ENCODE measurements at places on chromosomes 3 and 15.

DNA sequence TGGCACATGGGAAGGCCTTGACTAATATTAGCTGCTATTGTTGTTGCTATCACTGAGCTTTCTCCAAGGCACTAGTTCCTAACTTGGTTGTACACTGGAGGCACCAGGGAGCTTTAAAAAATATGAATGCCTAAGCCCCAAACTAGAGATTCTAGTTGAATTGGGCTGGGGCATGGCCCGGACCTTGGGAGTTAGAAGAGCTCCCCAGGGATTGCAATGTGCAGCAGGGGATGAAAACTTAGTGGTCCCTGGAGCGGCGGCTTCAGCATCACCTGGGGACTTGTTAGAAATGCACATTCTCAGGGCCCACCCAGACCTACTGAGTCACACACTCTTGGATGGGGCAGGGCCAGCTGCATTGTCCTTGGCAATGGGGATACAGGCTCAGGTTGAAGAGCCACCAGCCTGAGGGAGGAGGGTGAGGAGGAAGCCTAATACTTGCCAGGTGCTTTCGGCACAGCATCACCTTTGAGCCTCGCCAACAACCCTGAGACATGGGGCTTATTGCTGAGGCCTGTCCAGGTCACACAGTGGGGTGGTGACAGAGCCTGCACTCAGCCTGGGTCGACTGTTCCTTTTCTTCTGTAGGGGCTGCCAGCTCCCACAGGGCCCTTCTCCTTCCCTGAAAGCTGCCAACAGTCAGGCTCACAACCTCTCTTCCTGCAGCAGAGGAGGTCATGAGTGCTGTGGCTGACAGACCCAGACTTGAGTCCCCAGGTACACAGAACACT is 84.5 kb downstream of the ATP2B2 start:
- no peak for DNase-seq

- DNase-seq = no peak
Observed at GRCh38 chr15:41233367-41233771, 2.3 kb downstream of the CHP1 start.

- no peak for DNase-seq
Observed at GRCh38 chr3:61868499-61868898, 307.1 kb downstream of the PTPRG start.

- DNase-seq = no peak
Observed at GRCh38 chr3:16868513-16868912, 16.2 kb upstream of the PLCL2 start.

- DNase-seq = no peak
Observed at GRCh38 chr3:192879346-192880031, 38.2 kb downstream of the MB21D2 start.

DNA sequence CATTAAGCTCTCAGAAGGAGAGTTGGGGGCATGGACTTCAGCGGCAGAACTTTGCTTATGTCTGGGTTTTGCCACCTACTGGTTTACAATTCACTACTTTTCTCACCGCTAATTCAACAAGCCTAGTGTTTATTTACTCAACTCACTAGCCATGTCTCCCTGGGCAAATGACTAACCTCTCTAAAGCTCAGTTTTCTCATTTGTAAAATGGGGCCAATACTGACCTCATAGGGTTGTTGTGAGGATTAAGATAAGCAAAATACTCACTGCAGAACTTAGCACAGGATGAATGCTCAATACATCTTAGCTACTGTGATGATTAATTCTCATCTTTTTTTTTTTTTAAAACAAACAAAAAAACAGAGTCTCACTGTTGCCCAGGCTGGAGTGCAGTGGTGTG is 106.3 kb downstream of the CADPS start:
- no peak for DNase-seq

DNA sequence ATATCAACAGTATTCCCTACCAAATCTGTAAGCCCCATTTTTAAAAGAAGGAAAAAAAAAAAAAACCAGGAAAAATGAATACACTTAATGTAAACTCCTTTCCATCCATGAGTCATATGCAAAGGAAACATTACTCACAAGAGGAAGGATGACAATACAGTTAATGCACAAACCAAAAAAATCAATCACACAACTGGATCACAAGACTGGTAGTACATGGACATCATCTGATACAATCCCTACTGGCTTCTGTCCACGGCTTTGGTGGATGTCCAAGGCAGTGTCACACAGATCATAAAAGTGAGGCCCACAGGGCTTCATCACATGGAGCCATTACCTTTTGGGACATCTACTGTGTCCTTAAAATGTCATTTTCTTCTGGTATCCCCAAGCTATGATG is 44.0 kb downstream of the SUCLG2 start:
- no peak for DNase-seq

GRCh38 chr3:15681668-15682067 is 80.1 kb downstream of the BTD start:
- no peak for DNase-seq

GRCh38 chr15:87591582-87591981 is 665.0 kb downstream of the NTRK3 start:
- DNase-seq = no peak

DNA sequence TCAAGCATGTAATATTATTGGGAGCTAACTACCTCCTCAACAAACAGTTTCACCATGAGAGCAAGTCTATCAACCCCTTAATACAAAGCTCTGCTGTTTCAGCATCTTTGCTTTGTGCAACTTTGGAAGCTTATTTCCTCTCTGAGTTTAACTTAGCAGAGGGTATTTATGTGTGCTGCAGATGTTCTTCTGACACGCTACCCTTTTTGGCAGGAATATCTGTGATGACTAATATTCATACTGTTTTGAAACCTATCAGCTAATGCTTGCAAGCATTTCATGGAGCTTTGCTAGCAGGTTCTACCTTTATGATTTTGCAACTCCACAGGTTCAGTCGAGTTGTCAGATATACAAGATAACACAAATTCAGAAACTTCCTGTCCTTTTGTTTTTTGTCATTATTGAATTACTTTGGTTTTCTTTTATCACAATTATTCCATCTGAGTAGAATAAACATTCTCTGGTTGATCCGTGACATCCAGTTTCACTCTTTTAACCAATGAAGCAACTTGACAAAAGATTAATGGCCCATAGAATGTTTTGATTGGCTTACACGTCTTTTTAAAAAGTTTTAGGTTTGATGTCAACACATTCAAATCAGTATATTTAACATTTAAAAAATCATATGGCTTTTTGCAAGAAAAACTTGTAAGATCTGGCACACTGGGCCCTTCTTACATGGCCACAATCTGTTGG is 1.7 kb upstream of the SLC9A9 start:
- no peak for DNase-seq

DNA sequence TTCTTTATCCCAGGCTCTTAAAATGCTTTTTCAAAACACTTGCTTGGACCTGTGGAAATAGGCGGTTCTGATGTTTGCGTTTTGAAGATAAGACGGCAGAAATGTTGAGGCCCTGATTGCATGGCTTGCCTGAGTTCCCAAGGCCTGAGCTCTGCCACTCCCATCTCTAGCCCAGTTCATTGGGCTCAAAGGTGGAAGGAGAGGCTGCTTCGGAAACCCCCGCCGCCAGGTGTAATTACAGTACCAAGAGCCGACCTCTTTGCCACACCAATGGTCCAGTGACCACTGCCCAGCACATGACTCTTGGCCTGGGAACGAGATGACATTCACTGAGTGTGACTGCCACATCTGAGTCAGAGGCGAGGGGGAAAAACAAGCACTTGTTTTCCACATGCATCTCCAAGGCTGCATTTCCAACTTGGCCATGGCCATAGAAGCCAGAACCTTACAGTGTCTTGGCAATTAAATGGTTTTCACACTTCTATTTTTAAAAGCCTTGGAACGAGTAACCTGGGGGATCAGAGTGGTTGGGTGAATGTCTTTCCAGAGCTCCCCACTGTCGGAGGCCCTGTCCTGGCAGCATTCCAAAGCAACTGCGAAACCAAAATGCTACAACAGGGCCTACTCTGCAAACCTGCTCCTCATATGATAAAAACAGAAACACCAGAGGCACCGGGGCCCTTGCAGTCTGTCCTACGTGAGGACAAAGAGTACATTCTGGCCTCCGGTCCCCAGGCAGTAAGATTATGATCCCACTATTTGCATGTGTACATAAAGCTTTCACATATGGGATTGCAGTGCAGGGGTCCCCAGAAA is 63.8 kb upstream of the CGNL1 start:
- no peak for DNase-seq

DNA sequence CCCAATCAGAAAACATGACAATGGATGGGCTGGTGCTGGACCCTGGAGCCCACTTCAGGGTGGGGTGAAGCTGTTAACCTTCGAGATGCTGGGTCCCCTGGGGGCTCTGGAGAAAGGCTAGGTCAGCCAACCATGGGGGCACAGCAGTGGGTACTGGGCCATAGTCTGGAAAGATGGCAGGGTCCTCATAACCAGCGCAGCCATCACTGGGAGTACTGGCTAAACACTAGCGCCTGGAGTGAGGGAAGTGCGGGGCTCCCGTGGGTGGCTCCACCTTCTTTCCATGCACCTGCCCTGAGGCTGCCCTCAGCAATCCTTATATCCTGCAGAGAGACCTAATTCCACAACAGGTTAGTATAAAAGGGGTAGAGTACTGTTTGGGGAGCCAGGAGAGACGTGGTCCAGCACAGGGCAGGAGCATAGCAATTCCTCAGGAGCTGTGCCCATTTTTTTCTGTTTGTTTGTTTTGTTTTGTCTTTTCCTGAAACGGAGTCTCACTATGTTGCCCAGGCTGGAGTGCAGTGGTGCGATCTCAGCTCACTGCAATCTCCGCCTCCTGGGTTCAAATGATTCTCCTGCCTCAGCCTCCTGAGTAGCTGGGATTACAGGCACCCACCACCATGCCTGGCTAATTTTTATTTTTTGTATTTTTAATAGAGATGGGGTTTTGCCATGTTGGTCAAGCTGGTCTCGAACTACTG is 122.6 kb upstream of the MEF2A start:
- DNase-seq = no peak

- DNase-seq = no peak
Observed at GRCh38 chr3:169512991-169513390, 150.5 kb downstream of the MECOM start.

GRCh38 chr3:29771602-29772001 is 490.7 kb downstream of the RBMS3 start:
- DNase-seq = no peak

GRCh38 chr3:14598143-14598569 is 53.4 kb upstream of the CCDC174 start:
- DNase-seq = peak; percentile 25

DNA sequence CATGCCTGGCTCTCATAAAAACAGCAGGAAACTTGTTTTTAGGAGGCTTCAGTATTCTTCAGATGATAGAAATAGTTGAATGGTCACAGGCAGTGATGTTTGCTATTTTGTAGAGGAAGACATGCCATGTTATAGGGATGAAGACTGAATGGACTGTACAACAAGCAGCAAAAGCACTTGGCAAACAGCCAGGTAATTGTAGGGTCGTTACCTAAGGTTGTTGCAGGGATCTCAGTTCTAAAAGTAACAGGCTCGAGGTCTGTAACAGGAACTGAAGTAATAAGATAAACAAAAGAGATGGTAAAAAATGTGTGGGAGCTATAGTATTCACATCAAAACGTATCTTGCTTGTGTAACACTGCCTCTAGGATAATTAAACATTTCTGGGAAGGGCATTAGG is 116.3 kb downstream of the TFG start:
- DNase-seq = no peak

GRCh38 chr15:88535607-88536313 is 10.7 kb downstream of the DET1 start:
- DNase-seq = no peak

- DNase-seq = no peak
Observed at GRCh38 chr3:71125738-71126137, 457.8 kb downstream of the FOXP1 start.

GRCh38 chr3:112143251-112143650 is 10.2 kb upstream of the GCSAM start:
- DNase-seq = no peak

DNA sequence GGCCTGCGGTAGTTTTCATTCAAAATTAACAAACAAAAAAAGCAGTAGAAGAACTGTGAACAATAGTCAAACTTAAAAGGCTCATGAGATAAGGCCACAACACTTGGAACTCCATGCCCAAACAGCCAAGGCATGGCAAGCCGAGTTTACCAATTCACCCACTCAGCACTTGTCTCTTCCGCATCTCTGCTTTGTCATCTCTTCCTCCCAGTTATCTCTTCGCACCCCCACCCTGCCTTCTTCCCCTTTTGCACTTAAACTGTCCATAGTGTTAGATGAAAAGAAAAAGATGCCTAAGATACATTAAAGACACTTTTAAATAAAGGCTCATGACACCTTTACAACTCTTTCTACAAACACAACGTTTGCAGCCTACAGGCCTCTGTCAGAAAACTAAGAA is 11.1 kb downstream of the TLE3 start:
- DNase-seq = no peak

GRCh38 chr3:191290311-191291025 is 38.7 kb upstream of the CCDC50 start:
- no peak for DNase-seq

DNA sequence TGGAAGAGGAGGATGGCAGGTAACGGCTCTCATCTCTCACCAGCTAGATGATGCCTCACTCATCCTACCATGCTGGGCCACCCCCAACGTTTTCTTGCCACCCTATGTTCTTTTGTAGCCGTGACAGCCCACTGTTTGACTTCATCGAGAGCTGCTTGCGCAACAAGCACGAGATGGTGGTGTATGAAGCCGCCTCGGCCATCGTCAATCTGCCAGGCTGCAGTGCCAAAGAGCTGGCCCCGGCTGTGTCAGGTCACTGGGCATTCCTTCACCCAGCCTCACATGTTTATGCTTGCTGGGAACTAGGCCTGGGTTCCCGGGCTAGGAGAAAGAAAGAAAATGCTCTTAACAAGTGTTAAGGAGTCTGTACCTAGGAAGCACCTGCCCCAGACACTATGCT is 8.2 kb downstream of the COPG1 start:
- no peak for DNase-seq

DNA sequence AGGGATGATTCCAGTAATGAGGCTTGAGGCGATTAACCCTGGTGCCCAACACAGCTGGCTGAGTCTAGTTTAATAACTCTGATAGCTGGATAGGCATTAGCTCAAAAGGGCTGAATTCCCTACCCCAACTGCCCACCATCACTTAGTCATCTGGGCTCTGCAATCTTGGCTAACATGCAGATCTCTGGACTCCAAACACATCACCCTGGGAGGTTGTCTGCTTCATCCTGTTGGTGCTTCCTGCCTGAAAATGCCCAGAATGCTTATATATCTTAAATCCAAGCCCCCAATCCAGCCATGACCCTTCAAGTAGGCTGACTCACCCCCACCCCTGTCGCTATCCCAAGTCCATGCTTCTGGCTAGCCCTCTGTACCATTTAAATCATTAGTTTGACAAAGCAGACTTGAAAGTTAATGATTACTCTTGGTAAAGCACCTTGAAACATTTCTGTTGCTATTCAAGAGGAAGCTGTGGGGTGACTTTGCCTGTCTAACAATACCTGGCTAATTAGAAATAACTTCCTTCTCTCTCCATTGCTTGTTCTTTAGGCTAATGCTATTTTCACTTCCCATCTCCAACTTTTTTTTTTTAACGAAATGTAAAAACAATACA is 107.0 kb upstream of the RORA start:
- DNase-seq = no peak

DNA sequence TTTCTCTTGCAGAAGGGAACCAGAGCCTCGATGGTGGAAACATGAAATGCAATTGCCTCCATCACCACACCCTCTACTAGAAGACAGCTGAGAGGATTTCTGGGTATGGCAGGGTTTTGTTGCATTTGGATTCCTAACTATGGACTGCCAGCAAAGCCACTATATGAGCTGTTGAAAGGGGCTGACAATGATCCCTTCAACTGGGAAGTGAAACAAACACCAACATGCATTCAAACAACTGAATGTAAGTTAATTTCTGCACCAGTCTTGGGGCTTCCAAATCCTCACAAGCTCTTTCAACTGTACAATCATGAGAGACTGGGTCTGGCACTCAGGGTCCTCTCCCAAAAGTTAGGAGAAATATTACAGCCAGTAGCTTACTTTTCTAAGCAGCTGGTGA is 116.7 kb upstream of the PLCL2 start:
- no peak for DNase-seq
